ENCODE measurements at places on chromosomes 7 and 10. TPM values are rescaled to one million over a fixed set of nuclear protein-coding genes. Genes with fewer than 3 reads are reported as not detected.

SPDYE1 gene
- polyA plus RNA-seq: not detected

GTF2IRD1 gene
- 7.8 TPM for polyA plus RNA-seq

FEZF1 gene
- polyA plus RNA-seq: not detected

LIPM gene
- polyA plus RNA-seq: not detected

CPA2 gene
- not detected for polyA plus RNA-seq

DNA sequence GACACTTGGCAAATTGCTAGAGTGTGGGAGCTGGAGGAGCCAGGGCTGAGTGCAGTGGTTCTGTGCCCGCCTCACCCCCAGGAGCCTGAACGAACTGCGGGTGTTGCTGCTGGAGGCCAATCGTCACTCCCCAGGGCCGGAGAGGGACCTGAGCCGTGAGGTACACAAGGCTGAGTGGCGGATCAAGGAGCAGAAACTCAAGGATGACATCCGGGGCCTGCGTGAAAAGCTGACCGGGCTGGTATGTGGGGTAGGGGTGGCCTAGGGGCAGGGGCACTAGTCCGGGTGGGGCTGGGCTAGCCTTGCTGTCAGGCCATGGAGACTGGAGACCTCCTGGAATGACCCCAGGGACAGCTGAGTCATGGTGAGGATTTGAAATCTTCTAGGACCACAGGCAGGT is 56.7 kb upstream of the GTF2IRD1 start:
- no peak for DNase-seq

GRCh38 chr7:1112109-1112508 is 24.2 kb downstream of the GPER1 start:
- no peak for DNase-seq

DNA sequence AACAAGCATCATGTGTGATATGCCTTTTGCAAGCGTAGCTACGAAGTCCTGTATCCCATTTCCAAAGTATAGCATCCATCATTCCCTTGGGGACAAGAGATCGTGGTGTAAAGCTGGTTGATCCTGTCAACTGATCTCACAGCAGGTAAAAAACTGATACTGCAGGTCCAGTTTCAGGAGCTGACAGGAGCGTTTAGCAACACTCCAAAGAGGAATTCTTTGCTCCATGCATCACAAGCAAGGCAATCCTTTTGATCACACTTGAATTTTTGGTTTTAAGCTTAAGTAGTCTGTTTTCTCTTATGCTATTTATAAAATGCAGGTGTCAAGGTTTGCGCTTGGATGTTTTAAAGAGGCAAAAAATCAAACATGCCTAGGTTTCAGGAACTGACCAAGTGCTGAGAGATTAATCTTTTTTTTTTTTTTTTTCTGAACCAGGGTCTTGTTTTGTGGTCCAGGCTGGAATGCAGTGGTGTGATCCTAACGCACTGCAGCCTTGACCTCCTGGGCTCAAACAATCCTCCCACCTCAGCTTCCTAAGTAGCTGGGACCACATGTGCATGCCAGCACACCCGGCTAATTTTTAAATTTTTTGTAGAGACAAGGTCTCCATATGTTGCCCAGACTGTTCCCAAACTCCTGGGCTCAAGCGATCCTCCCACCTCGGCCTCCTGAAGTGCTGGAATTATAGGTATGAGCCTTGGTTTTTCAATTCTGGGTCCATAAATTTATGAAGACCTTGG is 1.8 kb upstream of the ZDHHC4 start:
- DNase-seq: no peak

DNA sequence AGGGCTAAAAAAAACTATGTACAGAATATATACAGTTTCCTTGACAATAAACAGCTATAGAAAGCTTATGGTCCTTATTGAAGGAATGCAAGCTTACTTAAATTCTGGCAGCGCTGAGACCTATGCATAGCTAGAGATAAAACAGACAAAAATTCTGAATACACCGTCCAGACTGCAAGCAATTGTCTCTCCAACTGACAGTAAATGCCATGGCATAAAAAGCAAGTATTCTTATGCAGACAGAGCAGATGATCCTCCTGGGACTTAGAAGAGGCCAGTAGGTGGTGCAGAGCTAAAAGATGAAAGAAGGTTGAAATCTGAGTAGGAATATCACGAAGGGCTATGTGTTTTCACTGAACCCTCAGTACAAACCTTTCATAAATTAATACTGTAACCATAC is 157.0 kb upstream of the CACNA2D1 start:
- no peak for DNase-seq

- no peak for DNase-seq
These were observed 76.1 kb downstream of the BICC1 start for GRCh38 chr10:58588673-58589265.

DNA sequence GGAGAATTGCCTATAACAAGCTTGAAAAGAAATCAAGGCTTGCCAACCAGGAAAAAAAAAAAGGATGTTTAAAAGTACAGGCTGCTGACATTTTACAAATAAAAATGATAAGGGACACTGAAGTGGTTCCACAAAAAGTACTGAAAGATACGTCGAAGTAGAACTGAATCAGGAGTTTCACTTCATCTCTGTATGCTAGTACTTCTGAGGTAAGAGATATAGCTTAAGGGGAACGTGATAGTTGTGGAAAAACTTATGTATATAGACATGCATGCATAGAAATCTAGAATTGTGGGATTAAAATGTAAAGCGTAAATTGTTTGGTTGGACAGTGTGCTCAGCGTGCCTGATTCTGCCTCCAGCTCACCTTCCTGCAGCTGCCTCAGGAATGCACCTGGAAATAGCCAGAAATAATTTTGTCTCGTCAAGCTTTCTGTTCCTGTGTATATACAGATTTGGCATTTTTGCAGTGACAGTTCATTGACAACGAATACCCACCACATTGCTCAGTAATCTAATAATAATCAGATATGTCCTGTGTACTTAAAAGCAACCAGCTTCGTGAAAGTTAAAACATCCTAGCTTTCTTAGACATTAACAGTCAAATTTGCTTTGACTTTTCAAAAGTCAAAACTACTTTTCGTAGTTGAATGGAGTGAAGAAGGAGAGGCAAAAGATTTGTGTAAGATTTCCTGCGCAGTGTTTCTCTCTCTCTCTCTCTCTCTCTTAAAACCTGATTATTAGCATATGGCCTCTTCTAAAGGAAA is 1.4 kb downstream of the SOSTDC1 start:
- DNase-seq: no peak

- DNase-seq: no peak
These were observed 404.7 kb upstream of the PODXL start for GRCh38 chr7:131961054-131961680.

DNA sequence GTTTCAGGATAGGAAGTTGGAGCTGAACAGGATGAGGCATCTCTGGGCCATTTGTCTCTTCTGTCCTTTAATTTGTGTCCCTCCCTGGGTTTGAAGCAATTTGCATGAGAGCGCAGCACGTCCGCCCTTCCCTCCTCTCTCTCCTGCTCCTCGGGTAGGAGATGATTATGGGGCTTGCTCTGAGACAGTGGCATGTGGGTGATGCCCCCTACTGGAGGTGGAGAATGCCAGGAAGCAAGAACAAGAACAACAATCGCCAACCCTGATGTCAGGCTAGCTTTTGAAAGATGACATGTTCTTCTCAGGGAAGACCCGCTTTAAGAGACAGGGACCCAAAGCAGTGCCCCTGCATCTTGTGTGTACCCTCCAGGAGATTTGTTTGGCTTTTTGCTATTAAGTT is 63.9 kb upstream of the LOXL4 start:
- no peak for DNase-seq

DNA sequence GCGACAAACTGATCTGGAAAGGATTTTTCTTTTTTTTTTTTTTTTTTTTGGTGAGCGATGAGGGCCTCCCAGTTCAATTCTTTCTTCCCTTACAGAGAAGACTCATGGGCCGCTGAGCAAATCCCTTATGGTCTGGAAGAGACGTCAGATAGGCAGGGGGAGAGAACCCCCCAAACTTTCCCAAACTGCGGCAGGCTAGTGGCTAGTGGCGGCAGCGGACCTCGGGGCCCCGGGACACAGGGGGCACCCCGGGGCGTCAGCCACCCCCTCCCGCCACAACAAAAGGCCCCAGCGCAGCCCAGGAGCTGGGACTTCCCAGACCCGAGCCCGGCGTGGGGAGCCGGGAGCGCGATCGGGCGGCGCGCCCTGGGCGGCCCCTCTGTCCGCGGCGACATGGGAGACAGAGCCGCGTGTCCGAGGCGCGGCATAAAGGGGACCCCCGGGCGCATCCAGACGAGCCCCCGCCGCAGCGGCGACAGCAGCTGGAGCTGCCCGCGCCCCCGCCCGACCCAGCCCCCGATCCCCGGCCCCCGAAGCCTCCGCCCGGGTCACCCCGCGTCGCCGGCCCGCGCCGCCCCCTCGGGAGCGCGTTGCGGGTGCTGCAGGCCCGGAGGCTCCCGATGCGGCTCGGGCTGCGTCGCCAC is 755 bp downstream of the FAM171A1 start:
- DNase-seq: peak; percentile 42

DNA sequence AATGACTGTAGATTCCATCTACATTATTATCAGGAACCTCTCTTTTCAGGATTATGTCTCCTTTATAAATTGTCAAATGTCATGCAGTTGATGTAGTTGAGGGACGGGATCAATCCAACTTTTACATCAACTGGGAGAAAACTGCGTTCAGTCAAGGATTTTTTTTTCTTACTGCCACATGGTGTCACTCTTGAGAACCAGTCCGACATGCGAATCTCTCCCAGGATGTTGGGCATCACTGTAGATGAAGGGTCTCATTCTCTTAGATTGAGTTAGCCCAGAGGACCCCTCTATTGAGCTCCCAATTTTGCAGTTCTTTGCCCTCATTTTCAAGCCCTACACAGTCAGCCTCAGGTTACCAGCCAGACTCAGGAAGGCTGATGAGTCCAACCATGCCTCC is 120.3 kb upstream of the PTPRZ1 start:
- peak; percentile 25 for DNase-seq

DNA sequence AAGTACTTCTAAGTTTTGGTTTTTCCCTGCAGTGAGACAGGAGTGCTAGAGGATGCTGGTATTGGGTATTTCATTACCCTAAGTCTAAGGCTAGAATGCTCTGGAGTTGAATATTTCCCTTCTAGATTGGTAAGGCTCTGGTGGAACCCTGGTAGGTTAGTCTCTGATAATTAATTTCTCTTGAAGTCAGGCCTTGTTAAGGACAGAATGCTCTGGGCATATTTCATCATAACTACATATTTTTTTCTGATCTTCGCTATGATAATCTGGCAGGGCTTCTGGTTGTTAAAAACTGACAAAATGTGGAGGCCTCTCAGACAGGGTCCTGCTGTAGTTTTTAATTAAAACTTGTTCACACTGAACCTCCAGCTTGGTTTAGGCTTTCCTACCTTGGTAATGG is 83.8 kb downstream of the CDK13 start:
- no peak for DNase-seq

- DNase-seq: no peak
These were observed 16.8 kb downstream of the ZNF277 start for GRCh38 chr7:112223310-112223709.

DNA sequence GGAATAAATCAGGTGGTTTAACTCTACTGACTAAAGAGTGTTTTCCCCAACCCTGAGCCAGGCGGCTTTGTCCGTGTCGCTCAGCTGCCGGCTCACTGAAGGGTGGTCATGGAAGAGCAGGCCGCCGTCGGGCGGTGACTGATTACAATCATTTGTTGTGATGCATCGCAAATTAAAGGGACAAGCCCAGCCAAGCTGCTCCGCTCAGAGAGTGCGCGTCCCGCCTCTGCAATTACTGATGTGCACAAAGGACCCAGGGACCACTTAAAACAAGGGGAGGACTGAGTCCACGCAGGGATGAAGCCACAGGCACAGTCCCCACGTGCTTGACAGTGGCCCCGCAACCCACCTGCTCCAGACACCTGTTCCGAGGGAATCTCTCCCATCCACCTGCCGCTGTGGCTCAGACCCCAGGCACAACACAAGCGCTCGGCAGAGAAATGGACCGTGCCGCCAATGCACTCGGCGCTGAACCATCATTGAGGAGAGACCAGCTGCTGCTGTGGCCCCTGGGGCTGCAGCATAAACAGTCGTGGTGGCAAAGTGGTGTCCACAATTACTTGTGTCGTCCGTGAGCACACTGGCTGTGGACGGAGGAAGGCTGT is 526.5 kb downstream of the PTPRN2 start:
- no peak for DNase-seq

- DNase-seq: no peak
These were observed 142.1 kb upstream of the WNT16 start for GRCh38 chr7:121186746-121187145.

- DNase-seq: no peak
These were observed 103.4 kb upstream of the SEMA3D start for GRCh38 chr7:85290269-85290668.

DNA sequence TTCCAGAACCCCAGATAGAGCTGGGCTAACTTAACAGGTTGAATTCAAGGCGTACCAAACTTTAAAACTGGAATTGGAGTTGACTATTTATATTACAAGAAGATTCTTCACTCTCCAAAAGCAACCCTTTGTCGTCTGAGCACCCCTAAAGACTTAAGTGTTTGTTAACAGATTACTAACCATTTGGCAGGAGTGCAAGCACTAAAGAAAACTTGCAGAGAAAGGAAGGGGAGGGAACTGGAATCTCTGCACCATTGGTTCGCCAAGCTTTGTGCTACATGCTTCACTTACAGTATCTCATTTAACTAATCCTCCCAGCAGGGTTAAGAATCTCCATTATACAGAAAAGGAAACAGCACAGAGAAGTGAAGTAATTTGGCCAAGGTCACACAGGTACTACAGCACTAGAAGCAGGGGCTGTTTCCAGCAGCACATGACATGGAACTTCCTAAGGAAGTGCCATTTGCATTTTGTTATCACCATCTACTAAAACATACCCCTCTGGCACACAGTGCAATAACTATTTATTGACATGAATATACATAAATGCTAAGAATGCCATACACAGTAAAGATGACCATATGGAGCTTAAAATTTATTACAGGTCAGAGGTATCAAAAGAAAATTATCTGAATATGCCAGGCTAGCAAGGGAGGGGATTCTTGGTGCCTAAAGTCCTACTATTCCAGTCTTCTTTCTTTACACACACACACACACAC is 201.2 kb downstream of the KCNMA1 start:
- peak; percentile 21 for DNase-seq

- DNase-seq: no peak
These were observed 27.7 kb downstream of the NCAPG2 start for GRCh38 chr7:158676906-158677305.
